ENCODE measurements at places on chromosomes 13 and 19. TPM values are rescaled to one million over a fixed set of nuclear protein-coding genes. Genes with fewer than 3 reads are reported as not detected.
A peak's percentile ranks its signal among the peaks of the same experiment; 100 is the strongest.

TLE6 gene
- 4.4 TPM for total RNA-seq

ZNF100 gene
- 21.9 TPM for total RNA-seq

GRCh38 chr13:45974500-45974899 is 78.0 kb downstream of the ZC3H13 start:
- DNase-seq = no peak

- no peak for DNase-seq
Measured at GRCh38 chr13:84200971-84201370, 318.7 kb upstream of the SLITRK1 start.

NECTIN2 gene
- 1.9 TPM for total RNA-seq

DNA sequence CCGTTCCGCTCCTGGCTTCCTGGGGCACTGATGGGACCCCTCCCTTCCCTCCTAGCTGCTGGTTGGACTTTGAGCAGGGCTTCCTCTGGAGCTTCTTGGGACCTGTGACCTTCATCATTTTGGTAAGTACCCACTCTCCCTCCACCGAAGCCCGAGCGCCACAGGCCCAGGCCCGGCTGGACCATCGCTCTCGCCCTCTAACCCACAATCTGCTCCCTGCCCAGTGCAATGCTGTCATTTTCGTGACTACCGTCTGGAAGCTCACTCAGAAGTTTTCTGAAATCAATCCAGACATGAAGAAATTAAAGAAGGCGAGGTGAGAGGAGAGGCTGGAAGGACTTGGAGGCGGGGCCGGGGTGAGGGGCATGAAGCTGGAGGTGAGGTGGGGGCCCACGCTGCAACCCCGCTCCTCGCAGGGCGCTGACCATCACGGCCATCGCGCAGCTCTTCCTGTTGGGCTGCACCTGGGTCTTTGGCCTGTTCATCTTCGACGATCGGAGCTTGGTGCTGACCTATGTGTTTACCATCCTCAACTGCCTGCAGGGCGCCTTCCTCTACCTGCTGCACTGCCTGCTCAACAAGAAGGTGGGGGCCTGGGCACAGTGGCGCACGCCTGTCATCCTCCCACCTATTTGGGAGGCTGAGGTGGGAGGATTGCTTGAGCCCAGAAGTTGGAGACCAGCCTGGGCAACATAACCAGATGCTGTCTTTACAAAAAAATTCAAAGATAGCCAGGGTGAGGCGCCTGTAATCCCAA is 12.3 kb downstream of the DDX39A start:
- no peak for DNase-seq

ARID3A gene
- total RNA-seq = 28.7 TPM

GRCh38 chr19:48635263-48635965 is 1.8 kb downstream of the DBP start:
- peak; percentile 87 for DNase-seq

DNA sequence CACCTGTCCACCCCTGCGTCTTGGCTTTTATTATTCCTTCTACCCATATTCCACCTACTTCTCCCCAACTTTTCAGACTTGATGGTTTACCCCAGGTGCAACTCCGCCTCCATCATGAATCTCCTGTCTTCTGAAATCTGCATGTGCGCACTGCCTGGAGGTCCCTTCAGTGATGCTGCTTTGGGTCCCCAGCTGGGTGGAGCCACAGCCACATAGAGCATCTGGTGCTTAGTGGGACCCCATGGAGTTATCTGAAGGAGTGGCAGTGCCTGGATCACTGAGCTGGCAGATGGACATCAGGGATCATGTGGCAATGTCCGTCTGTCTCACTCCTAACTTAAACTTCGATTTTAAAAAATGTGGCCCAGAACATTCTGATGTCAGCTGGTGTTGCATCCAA is 13.5 kb downstream of the ZNF536 start:
- no peak for DNase-seq

MBD3L3 gene
- total RNA-seq = not detected

DNA sequence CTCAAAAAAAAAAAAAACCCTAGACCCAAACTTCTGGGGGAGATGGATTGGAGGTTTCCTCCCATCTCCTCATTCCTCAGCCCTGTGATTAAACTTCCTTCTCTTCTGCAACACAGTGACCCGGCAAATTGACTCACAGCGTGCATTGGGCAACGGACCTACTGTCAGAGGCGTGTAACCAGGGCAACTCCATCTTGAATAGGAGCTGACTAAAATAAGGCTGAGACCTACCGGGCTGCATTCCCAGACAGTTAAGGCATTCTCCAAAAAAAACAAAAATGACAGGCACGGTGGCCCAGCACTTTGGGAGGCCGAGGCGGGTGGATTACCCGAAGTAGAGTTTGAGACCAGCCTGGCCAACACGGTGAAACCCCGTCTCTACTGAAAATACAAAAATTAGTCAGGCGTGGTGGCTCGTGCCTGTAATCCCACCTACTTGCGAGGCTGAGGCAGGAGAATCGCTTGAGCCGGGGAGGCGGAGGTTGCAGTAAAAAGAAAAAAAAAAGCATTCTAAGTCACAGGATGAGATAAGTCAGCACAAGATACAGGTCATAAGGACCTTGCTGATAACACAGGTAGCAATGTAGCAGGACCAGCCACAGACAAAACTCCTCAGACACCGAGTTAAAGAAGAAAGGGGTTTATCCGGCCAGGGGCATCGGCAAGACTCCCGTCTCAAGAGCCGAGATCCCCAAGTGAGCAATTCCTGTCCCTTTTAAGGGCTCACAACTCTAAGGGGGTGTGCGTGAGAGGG is 5.4 kb upstream of the NLRP7 start:
- DNase-seq = no peak

KCNN4 gene
- total RNA-seq = 45.4 TPM
